ENCODE measurements at places on chromosomes 7 and 10.

- no peaks in the 10 kb centered on the region for H3K4me1 ChIP-seq
- H3K27ac ChIP-seq: no peak overlapping the region
- no peaks in the 10 kb centered on the region for H3K27me3 ChIP-seq
- no peak for DNase-seq
- H3K4me3 ChIP-seq: no peak overlapping the region
- H3K36me3 ChIP-seq: no peaks in the 10 kb centered on the region
These were observed 45.8 kb upstream of the TNS3 start for GRCh38 chr7:47627580-47628283.

DNA sequence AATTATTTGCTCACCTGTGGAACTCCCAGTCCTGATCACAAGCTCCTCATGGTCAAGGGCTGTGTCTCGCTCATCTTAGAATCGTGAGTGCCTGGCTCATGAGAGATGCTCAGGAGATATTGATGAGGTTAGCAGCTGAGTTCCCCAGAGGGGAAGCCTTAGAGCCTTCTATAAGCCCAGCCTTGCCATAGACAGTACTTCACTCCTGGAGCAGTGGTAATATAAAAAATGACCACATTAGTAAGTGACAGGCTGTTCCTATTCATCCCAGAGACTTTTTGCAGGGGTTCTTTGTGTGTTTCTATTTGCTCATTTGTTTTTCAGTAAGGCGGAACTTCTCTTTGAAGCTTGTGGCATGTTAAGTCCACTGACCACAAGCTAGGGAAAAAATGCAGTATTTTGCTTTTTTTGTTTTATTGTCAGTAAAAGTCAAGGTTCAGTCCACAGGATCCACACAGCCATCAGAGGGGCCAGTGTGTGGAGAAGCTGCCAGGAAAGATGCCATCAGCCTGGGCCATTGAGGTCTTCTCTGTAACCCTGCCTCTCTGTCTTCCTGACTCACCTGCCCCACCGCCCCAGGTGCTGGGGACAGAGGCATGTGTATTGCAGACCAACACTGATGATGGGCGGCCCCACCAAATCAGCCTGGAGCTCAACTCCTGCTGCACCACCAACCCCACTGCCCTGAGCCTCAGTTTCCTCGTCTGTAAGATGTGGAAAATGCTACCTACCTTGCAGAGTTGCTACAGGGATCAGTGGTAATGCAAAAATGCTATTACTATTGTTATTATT lies 36.4 kb upstream of the JCAD start:
- no peaks in the 10 kb centered on the region for H3K36me3 ChIP-seq
- no peak overlapping the region for H3K27ac ChIP-seq
- H3K4me1 ChIP-seq: no peaks in the 10 kb centered on the region

DNA sequence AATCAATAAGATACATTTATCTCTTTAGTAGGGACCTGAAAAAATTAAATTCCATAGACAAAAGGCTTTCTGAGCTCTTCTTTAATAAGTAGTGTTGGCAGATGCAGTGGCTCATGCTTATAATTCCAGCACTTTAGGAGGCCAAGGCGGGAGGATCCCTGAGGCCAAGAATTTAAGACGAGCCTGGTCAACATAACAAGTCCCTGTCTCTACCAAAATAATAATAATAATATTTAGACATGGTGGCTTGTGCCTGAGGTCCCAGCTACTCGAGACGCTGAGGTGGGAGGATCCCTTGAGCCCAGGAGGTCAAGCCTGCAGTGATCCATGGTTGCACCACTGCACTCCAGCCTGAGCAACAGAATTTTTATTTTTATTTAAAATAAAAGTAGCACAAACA lies 280.8 kb downstream of the ADK start:
- no peak overlapping the region for H3K4me3 ChIP-seq
- no peak overlapping the region for H3K27ac ChIP-seq
- H3K36me3 ChIP-seq: no peaks in the 10 kb centered on the region
- no peaks in the 10 kb centered on the region for H3K4me1 ChIP-seq
- DNase-seq: no peak

GRCh38 chr7:123719197-123719721 lies 29.5 kb downstream of the WASL start:
- no peaks in the 10 kb centered on the region for H3K27me3 ChIP-seq
- peaks cover 55% of the 10 kb centered on the region for H3K4me1 ChIP-seq
- H3K4me3 ChIP-seq: no peak overlapping the region
- no peaks in the 10 kb centered on the region for H3K36me3 ChIP-seq
